ENCODE measurements at places on chromosomes 16 and 17. TPM values are rescaled to one million over a fixed set of nuclear protein-coding genes. Genes with fewer than 3 reads are reported as not detected.

ABCC11 gene
- 0.08 TPM for polyA plus RNA-seq

SPATA22 gene
- 0.06 TPM for polyA plus RNA-seq

CLEC19A gene
- polyA plus RNA-seq: not detected

NPIPA5 gene
- 2.4 TPM for polyA plus RNA-seq

CCL3 gene
- polyA plus RNA-seq: 7.8 TPM

ITGA2B gene
- polyA plus RNA-seq: 6.3 TPM

ACSM2A gene
- not detected for polyA plus RNA-seq

FASN gene
- polyA plus RNA-seq: 166 TPM

SOX15 gene
- 1.1 TPM for polyA plus RNA-seq

GPR139 gene
- polyA plus RNA-seq: not detected

IRX3 gene
- 25.6 TPM for polyA plus RNA-seq

KIF18B gene
- 0.87 TPM for polyA plus RNA-seq

TMEM114 gene
- not detected for polyA plus RNA-seq

TOM1L1 gene
- 19.9 TPM for polyA plus RNA-seq

SLFN12 gene
- polyA plus RNA-seq: 2.9 TPM

GRCh38 chr17:34319039-34319483 is at the start of gene CCL8:
Gene CCL8, plus strand, starts transcription at chr17:34319435. Its CDS starts 67 bp downstream, at chr17:34319502.
- no peak for DNase-seq

DNA sequence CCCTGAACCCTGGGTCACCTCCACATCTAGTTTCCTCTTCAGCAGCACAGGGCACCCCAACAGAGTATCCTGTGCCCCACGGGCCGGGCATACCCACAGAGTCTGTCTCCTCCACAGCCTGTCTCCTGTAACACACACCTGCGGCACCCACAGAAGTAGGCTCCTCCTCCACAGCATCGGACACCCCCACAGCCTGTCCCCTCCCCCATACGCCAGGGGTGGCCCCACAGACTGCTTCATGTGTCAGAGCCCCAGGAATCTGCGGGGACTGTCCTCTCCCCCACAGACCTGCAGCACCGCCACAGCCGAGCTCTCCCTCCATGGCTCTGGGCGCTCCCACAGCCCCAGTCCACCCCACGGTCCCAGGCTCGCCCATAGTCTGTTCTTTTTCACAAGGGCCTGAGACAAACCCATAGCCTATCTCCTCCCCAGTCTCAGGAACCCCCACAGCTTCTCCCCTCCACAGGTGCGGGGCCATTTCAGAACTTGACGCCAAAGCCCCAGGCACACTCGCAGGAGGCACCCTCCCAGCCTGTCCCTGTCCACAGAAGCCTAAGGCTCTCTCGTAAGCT is 1.4 kb downstream of the KIAA0753 start:
- no peak for DNase-seq

DNA sequence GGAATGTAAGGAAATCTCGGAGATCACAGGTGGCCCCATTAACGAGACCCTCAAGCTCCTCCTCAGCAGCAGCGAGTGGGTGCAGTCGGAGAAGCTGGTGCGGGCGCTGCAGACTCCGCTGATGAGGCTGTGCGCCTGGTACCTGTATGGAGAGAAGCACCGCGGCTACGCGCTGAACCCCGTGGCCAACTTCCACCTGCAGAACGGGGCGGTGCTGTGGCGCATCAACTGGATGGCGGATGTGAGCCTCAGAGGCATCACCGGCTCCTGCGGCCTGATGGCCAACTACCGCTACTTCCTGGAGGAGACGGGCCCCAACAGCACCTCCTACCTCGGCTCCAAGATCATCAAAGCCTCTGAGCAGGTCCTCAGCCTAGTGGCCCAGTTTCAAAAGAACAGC is 16.2 kb downstream of the MLYCD start:
- no peak for DNase-seq

- DNase-seq: no peak
Observed at GRCh38 chr16:2523801-2524231, 3.6 kb downstream of the AMDHD2 start.

GRCh38 chr17:6102615-6103014 is 32.4 kb downstream of the WSCD1 start:
- DNase-seq: no peak

DNA sequence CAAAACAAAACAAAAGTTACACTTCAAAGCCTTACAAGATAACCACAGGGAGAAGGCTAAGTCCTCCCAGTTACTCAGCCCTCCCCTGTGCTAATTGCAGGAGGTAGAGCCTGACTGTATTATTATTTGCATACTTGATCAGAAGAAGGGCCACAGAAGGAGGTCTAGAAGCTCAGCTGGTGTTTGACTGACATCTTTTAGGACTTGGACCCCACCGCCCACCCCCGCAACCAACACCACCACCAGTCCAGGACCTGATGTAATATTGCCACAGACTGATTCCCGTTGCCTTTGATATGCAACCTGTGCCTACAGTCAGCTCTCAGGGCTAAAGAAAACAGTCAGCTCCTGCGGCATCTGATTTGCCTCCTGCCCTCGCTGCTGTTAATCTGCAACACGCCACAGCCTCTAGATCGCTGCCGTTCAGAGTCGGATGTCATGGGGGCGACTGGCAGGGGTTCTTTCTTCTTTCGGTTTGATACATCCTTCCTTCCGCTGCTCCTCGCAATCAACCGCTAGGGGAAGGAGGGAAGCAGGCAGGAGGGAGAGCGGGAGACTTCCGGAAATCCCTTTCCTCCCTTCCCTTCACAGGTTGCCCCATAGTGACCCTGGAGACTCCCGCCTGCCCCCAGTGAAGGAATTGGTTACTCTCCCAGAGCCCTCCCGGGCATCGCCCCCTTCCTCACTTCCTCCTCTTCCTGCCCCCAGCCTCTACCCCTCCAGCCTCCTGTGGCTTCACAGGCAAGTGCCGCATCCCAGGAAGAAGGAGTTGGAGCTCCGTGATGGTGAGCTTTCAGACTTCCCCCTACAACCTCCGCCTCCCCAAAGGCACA is 90.5 kb upstream of the SOX9 start:
- DNase-seq: peak; percentile 79

- peak; percentile 76 for DNase-seq
Observed at GRCh38 chr17:57455063-57455914, 199.0 kb downstream of the MSI2 start.

DNA sequence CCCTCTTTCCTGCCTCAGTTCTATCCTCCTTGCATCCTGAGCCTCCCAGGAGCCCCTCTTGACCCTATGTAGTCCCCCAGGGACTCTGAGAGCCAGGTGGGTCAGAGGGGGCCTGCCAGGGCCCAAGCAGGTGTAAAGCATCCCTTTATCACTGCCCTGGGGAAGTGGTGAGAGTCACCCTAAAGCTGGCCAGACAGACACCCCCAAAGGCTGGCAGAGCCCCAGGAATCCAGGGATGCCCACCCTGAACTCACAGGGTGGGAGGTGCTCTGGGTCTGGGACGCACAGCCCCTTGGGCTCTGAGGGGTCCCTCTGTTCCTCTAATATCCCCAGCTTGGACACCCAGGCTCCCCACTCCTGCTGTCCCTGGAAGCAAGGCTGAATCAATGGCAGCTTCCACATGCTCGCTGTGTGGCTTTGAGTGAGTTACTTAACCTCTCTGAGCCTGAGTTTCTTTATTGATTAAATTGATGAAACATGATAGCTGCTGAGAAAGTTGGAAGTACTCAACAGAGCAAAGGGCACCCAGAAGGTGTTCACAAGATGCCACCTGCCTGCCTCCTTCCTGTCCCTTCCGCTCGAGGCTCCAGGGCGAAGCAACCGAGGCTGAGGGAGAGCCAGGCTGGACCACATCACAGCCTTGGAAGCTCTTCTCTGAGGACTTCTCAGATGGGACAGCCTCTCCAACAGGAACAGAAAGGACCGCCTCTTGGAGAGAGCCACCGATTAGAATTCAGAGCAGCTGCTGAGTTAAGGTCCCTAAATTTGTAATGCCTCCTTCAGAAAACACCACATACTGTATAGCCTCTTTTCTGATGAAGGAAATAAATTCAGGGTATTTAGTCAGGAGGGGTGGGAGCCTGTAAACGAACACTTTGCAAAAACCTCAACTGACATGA is 67.1 kb upstream of the DOC2B start:
- DNase-seq: no peak

GRCh38 chr16:1129106-1129960 is 23.6 kb upstream of the CACNA1H start:
- no peak for DNase-seq

- no peak for DNase-seq
Observed at GRCh38 chr16:7597677-7598076, 265.0 kb downstream of the RBFOX1 start.

GRCh38 chr16:85363881-85364280 is 249.2 kb upstream of the GSE1 start:
- no peak for DNase-seq

- no peak for DNase-seq
Observed at GRCh38 chr16:19227643-19228042, 57.9 kb upstream of the CLEC19A start.

DNA sequence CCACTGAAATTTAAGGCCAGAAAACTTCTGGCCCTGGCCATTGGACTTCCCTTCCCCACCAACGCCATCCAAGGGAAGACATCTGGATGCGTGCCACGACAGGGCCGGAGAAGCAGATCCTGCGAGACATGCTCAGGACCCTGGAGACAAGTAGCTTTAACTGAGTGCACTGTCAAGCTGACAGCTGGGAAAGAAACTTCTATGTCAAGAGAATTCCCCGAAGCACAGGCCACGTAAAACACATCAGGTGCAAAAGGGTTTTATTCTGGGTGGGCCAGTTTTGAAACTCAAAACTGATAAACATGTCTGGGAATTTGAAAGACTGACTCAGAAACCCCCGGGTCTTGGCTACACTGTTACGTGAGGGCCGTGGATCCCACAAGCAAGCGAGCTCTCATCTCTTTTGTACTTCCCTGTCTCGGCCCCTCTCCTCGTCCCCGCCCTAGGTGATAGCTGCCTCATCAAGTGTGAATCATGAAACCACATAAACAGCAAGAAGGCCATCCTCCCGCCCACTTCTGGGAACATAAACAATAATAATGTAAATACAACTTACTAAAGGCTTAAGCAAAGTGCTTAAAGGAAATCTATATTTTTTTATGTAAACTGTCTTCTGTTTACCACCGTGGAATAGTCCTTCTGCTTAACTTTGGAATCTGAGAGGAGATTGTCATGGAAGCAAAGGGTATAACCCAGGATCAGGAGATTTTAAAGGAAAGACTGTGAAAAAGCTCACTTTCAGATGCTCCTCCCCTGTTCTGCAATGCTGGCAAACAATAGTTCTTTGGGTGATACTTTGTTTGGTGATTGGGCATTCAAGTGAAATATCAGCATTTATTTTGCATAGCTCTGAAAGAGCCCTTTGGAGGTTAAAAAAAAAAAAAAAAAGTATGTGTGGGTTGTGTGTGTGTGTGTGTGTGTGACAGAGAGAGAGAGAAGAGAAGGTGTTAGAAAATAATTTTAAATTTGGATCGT is 406.0 kb upstream of the MAF start:
- DNase-seq: peak; percentile 43

DNA sequence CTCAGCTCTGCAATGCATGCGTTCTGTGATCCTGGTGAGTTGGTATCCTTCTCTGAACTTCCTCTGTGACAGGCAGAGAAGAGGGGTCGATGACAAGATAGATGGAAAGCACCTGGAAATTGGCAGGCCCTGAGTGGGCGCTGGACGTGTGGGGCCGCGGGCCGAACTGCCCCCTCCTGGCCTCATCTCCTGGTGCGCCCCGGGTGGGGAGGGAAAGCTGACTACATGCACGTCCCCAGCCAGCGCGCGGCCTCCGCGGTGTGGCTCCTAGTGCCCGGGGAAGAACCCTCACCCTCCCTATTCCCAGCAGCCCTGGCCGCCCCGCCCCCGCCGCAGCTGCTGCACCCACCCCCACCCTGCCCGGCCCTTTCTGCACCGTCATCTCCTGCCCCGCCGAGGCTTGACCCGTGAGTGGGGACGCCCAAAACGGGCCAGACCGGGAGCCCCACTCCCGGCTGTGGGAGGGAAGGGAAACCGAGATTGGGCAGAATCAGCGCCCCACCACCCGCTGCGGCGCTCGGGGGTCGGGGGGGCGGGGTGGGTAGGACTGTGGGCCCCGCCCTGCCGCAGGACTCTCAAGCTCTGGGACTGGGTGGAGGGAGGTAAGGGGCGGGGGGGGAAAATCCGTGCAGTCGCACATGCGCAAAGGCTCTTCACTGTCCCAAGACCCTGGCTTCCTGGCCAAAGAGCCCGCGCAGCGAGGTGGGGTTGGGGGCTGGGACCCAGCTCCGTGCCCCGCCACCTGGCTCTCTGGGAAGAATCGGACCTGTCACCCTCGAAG is at the start of gene NOL3:
Gene NOL3 (plus strand): TSS at position 371 of the 781 bp plus-strand sequence.
- DNase-seq: peak; percentile 79

- no peak for DNase-seq
Observed at GRCh38 chr17:62147284-62147683, 82.2 kb upstream of the MED13 start.

GRCh38 chr16:57971848-57972247 is 920 bp upstream of the CNGB1 start:
- DNase-seq: no peak

DNA sequence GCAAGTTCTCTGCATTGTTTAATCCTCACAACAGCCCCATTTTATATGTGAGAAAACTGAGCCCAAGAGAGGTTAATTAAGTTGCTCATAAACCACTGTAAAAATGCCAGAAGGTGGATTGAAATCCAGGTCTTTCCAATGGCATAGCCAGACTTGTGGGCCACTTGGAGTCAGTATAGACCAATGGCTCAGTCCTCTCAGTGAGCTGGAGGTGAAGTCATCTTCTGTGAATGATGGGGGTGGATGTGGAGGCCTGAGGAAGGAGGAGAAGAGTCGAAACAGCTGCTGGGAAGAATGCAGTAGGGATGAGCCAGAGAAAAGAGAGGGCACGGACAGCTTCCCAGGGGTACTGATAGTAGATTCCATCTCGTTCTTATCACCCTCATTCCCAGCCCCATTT is 213.4 kb downstream of the SOX9 start:
- DNase-seq: no peak

DNA sequence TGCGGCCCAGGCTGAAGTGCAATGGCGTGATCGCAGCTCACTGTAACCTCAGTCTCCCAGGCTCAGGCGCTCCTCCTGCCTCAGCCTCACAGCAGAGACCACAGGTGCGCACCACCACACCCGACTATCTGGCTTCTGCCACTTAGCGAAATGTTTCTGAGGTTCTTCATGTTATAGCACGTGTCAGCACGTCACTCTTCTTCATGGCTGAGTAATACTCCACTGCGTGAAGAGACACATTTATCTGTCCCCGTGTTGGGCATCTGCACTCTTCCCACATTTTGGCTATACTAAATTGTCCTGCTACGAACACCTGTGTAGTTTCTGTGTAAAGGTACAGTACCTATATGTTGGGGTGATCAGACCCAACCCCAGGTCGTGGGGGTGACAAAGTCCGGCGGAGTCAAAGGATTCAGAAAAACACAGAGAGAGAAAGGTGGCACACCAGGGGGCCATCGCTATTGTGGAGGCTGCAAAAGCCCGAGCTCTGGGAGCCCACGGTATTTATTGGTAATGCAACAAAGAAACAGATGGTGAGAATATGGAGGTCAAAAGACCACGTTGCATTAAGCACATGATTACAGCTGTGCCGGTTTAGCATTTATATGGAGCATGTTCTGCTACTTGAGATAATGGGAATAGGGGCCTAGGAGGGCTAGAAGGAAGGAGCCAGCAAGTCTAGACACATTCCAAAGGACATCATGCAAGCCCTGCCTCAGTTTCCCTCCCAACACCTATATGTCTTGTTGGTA is 851 bp upstream of the DPEP1 start:
- DNase-seq: no peak

- no peak for DNase-seq
Observed at GRCh38 chr17:35051183-35051578, 12.3 kb downstream of the RFFL start.

All from lung (tissue), 17 donors.